ENCODE measurements at places on chromosomes 3 and 15.

GRCh38 chr3:126338790-126339288 is 18.4 kb downstream of the KLF15 start:
- H3K36me3 ChIP-seq: no peaks in the 10 kb centered on the region
- H3K4me1 ChIP-seq: no peaks in the 10 kb centered on the region
- H3K27me3 ChIP-seq: peaks cover 7% of the 10 kb centered on the region
- no peak for DNase-seq
- H3K27ac ChIP-seq: no peak overlapping the region

DNA sequence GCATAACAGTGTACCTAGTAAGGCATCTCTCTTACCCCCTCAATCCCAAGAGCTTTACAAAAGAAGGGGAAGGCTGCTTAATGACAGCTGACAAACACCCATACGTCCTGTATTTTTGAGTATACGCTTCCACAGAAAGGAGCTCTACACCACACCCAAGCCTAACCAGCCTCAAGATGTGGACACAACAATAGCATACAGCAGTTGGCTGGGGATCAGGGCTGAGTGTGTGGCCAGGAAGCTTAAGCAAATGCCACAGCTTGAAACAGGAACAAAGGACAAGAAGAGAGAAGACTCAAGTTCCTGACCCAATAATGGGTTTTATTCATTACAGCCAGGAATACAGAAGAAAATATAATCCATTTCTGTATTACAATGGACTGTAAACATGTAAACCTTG is 6.9 kb downstream of the HEXA start:
- H3K27ac ChIP-seq: no peak overlapping the region
- DNase-seq: no peak
- no peaks in the 10 kb centered on the region for H3K27me3 ChIP-seq
- H3K4me1 ChIP-seq: peaks cover 39% of the 10 kb centered on the region

- no peaks in the 10 kb centered on the region for H3K27me3 ChIP-seq
- no peak overlapping the region for H3K27ac ChIP-seq
- no peaks in the 10 kb centered on the region for H3K4me1 ChIP-seq
- no peaks in the 10 kb centered on the region for H3K36me3 ChIP-seq
- H3K4me3 ChIP-seq: no peak overlapping the region
Observed at GRCh38 chr3:10406414-10406813, 85.5 kb upstream of the SEC13 start.

DNA sequence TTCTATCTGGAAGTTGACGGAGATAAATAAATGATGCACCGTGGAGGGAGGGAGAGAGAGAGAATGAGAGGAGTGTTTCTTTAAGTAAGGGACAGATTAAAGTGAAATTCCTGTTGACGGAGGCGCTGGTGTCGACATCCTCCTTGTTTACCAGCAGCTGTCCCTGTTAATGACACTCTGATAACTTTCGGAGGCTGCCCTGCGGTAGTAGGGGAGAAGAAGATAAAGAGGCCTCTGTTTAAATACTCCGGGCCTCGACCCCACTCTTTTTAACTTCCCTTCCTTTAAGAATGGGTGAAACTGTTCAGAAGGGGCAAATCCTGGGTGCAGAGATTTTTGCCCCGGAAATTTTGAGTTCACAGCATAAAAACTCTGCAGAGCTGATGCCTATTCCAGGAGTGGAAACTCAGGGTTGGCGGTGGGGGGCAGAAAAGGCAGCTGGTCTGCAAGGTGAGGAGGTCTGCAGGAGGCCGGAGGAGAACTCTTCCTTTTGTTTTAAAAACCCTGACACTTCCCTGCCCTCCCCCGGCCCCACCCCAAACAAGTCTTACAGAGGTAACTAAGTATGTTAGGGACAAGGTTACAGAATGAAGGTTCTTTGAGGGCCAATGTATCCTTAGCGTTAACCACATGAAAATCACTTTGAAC is 276.6 kb upstream of the NR2F2 start:
- DNase-seq: no peak
- H3K4me3 ChIP-seq: no peak overlapping the region
- H3K27me3 ChIP-seq: peaks cover 26% of the 10 kb centered on the region
- no peak overlapping the region for H3K27ac ChIP-seq
- no peaks in the 10 kb centered on the region for H3K36me3 ChIP-seq

DNA sequence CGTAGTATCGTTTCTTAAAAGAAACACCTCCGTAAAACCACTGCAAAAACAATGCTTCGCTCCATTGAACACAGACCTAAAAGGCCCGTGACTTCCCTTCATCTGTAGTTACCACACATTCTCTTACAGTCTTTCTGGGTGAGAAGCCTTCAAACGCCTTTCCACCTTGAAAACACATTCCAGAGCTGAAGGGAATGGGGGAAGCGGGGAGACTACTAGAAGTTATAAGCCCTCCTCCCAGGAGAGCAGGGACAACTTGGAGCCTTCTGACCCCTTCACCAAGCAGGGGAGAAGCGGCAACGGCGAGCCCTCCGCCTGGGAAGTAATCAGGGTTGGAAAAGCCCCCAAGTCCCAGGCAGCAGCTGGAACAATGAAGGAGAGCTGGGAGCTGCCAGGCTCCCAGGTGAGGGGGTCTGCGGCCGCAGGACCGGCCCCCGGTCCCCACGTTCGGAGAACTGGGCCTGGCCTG is 461 bp downstream of the SECISBP2L start:
- no peaks in the 10 kb centered on the region for H3K36me3 ChIP-seq
- H3K27ac ChIP-seq: peak overlapping the region; percentile 76
- peak; percentile 21 for DNase-seq
- H3K4me1 ChIP-seq: peaks cover 33% of the 10 kb centered on the region
- no peaks in the 10 kb centered on the region for H3K27me3 ChIP-seq

DNA sequence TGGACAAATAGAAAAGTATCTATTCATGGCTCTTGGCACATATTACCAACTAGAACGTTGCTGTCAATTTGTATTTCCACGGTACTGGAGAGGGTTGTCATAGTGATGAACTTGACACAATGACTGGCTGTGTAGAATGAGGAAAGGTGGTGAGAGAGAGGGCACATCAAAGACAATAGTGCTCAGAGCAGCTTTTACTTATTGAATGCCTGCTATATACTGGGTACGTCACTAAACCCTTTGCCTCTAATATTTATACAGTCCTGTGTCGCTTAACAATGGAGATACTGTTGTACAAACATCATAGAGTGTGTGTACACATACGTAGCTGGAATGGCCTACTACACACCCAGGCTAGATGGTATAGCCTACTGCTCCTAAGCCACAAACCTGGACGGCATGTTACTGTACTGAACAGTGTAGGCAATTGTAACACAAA is 8.3 kb downstream of the TMPRSS7 start:
- no peaks in the 10 kb centered on the region for H3K36me3 ChIP-seq
- H3K4me1 ChIP-seq: peaks cover 2% of the 10 kb centered on the region
- DNase-seq: no peak

GRCh38 chr3:33602829-33603228 is 115.2 kb downstream of the CLASP2 start:
- no peaks in the 10 kb centered on the region for H3K4me1 ChIP-seq
- no peaks in the 10 kb centered on the region for H3K27me3 ChIP-seq
- no peak overlapping the region for H3K4me3 ChIP-seq
- DNase-seq: no peak
- H3K36me3 ChIP-seq: peaks cover 36% of the 10 kb centered on the region

- H3K36me3 ChIP-seq: no peaks in the 10 kb centered on the region
- DNase-seq: no peak
- H3K4me3 ChIP-seq: no peak overlapping the region
- no peaks in the 10 kb centered on the region for H3K27me3 ChIP-seq
- H3K4me1 ChIP-seq: no peaks in the 10 kb centered on the region
Observed at GRCh38 chr3:4341336-4341675, 38.1 kb downstream of the SETMAR start.

DNA sequence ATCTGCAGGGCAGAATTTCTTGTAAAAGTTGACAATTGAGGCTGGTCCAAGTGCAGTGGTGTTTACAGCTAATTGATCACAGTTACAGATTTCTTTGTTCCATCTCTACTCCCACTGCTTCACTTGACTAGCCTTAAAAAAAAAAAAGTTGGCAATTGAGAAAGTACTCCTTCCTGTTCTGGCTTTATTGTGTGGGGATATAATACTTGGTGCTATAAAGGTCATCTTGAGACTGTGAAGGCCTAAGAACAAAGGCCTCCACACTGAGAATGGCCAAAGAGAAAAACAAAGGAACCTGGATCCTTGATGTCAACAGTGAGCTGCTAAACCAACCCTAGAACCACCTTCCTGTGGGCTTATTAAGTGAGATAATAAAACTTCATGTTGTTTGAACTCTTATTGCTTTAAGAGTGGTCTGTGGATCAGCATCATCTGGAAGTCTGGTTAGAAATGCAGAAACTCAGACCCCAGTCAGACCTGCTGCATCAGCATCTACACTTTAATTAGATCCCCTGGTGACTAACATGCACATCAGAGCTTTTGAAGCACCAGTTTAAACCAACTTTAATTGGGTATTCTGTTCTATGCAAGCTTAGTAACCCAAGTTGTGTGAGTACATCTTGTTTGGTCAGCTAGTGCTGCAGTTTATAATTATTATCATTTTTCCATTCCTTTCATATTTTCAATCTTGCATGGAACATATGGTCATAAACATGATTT is 55.2 kb downstream of the TMOD3 start:
- H3K27me3 ChIP-seq: no peaks in the 10 kb centered on the region
- no peak for DNase-seq

GRCh38 chr15:78110916-78111475 is 18.6 kb downstream of the SH2D7 start:
- peaks cover 6% of the 10 kb centered on the region for H3K4me1 ChIP-seq
- H3K36me3 ChIP-seq: no peaks in the 10 kb centered on the region
- H3K27ac ChIP-seq: no peak overlapping the region
- H3K27me3 ChIP-seq: no peaks in the 10 kb centered on the region

DNA sequence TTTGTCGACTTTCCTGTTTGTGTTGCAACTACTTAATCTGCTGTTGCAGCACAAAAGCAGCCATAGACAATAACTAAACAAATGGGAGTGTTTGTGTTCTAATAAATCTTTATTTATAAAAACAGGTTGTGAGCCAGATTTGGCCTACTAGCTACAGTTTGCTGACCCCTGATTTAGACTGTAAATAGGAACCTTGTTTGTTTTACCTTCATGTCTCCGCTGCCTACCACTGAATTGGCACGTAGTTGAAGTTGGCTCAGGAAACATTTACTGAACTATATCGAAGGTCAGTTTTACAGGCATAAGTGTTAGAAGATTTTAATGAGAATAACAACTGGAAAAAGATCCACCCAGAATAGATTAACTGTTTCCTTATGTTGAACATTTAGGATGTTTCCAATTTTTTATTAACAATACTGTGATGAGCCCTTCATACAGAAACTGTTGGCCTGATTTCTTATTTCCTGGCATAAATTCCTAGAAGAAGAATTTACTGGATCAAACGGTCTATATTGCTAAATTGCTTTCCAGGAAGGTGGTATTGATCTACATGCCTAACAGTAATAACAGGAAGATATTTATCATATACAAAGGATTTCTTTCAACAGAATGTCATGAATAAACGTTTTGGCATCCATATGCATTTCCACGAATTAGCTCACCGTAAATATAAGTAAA is 156.2 kb upstream of the NR2E3 start:
- no peaks in the 10 kb centered on the region for H3K4me1 ChIP-seq
- no peak overlapping the region for H3K4me3 ChIP-seq
- no peak for DNase-seq
- H3K27me3 ChIP-seq: no peaks in the 10 kb centered on the region

DNA sequence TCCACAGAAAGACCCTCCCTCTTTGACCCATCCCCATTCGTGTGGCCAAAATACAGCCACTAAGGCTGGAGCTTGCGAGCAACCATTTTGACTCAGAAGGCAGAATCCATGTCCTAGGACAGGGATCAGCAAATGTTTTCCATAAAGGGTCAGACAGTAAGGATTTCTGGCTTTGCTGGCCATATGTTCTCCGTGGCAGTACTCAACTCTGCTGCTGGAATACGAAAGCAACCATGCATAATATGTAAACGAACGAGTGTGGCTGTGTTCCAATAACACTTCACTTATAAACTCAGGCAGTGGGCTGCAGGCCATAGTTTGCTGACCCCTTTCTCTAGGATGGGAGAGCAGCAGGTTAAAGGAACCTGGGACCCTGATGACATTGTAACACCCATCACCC is 77.6 kb upstream of the WNT5A start:
- no peak overlapping the region for H3K4me3 ChIP-seq
- H3K36me3 ChIP-seq: no peaks in the 10 kb centered on the region
- no peaks in the 10 kb centered on the region for H3K4me1 ChIP-seq
- H3K27me3 ChIP-seq: no peaks in the 10 kb centered on the region
- no peak for DNase-seq

Data from activated CD4-positive, alpha-beta memory T cell treated with anti-CD3 and anti-CD28 coated beads for 36 hours (primary cell).